ENCODE measurements at places on chromosomes 13 and 19.

DNA sequence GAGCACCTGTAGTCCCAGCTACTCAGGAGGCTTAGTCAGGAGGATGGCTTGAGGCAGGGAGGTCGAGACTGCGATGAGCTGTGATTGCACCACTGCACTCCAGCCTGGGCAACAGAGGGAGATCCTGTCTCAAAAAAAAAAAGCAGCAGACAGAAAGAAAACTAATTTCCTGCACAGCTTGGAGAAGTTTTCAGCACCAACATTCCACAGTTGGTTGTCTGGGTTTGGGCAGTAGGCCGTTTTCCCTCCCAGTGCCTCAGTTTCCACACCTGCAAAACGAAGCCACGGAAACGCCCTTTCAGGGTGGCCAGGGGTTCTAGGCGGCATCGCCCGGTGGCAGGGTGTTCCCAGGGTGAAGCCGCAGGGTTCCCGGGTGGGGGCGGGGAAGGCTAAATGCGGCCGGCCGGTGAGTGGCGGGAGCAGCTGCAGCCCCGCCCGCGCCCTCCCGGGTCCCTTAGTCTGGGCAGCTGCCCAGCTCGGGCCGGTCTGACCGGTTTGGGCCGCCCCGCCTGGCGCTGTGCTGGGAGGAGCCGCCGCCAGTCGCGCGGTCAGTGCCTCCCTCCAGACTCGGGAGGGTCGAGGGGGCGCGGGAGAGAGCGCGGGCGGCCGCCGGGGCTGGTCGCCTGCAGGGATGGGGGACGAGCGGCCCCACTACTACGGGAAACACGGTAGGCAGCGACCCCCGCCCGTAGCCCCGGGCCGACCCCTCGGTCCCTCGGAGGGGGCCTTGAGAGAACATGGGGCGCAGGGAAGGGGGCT, at the start of gene SLC44A2:
TSS of gene SLC44A2 (plus strand) at position 551 of the 759 bp plus-strand sequence. CDS start at position 632, 81 bp downstream.
- DNase-seq, result peak; percentile 55

- DNase-seq, result peak; percentile 78
These were observed 8.7 kb upstream of the ATP12A start for GRCh38 chr13:24671386-24672113.

GRCh38 chr19:994516-994915, 5.7 kb upstream of the GRIN3B start:
- DNase-seq, result no peak

GRCh38 chr19:17944301-17944700, 11.5 kb downstream of the CCDC124 start:
- peak; percentile 69 for DNase-seq

- peak; percentile 19 for DNase-seq
These were observed 1291.0 kb upstream of the SLC10A2 start for GRCh38 chr13:104357174-104357573.

- no peak for DNase-seq
These were observed 2.8 kb upstream of the PSPN start for GRCh38 chr19:6378486-6378885.

DNA sequence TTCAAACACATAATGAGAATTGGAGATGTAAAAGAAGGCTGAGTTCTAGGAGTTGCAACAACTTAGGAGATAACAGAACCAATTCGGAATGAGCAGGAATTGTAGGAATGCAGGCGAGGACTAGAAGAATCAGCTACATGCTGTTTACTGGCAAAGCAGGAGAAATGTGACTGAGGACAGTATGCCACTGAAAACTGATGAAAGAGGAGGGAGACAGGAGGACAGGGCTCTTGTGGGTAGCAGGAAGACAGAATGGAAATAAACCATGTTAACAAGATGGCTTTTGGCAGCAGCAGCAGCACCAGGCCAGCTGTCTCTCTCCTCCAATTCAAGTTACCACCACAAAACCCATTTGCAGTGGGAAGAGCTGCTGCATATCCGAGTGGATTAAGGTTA, 91.0 kb upstream of the SLC15A1 start:
- DNase-seq, result no peak

DNA sequence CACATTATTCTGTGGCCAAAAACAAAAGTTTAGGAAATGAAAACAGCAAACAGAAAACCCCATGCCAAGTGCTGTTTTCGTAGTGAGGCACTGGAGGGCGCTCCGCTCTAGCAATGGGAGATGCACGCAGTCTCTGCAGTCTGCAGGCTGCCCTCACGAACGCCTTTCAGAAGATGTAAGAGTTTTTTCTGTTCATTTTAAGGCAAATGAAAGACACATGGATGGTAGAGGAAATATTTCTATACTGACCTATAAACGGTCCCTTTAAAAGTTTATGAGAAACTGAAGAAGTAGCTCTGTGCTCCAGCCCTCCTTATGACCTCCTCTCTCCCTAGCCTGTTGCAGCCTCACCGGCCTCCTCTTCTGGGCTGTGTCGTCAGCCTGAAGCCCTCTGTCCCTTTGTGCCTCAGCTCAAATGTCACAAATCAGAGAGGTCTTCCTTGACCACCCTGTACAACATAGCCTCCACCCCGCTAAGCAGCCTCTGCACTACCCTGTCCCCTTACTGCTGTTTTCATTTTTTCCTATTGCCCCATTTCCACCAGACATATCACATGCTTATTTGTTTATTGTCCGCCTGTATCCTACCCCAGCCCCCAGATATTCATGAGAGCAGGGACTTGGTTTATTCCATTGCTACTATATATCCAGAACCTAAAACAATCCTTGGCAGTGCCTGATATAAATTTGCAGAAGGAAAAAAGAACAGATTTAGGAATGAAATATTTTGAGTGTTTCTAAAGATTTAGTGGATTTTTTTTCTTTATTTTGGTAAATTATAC, 116.4 kb downstream of the TM9SF2 start:
- DNase-seq, result peak; percentile 65

DNA sequence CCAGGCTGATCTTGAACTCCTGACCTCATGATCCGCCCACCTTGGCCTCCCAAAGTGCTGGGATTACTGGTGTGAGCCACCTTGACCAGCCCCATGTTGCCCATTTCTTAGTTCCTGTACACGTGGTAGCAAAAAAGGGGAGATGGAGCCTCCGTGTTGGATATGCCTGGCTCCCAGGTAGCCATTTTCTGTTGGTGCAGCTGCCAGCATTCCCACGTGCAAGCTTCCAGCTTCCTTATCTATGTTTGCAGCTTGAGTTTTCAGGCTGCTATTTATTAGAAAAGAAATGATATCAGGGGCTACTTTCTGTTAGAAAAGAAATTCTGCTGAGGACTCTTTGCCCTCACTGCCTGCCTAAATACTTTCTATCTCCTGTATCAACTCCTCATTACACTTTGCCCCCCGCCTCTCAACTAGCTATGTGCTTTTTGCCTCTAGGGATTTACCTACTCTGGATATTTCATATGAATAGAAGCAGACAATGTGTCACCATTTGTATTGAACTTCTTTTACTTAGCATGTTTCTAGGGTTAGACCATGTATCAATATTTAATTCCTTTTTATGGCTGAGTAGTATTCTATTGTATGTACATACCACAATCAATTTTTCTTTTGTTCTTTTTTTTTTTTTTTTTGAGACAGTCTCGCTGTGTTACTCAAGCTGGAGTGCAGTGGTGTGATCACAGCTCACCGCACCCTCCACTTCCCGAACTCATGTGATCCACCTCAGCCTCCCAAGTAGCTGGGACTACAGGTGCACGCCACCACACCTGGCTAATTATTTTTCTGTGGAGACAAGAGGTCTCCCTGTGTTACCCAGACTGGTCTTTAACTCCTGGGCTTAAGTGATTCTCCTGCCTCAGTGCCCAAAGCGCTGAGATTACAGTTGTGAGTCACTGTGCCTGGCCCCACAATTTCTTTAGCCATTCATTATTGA, 3.4 kb upstream of the TMED1 start:
- DNase-seq, result no peak

DNA sequence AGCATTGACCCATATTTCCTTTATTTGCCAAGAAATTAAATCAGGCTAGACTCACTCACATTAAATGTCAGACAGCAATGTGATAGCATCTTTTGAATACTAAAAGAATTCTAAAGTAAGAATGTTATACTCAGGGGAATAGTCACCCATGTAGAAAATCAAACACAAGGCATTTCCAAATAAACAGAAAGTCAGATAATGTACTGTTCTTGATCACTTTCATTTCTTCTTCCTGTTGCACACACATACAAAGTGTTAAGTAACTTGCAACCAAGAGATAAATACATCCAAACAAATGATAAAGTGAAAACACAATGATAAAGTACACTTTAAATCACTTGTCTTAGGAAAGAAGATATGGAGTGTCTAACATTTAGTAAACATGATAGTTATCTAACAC, 1366.6 kb upstream of the MIR17HG start:
- DNase-seq, result no peak

- DNase-seq, result peak; percentile 96
These were observed 22.3 kb upstream of the CSNK1A1L start for GRCh38 chr13:37127691-37128241.

DNA sequence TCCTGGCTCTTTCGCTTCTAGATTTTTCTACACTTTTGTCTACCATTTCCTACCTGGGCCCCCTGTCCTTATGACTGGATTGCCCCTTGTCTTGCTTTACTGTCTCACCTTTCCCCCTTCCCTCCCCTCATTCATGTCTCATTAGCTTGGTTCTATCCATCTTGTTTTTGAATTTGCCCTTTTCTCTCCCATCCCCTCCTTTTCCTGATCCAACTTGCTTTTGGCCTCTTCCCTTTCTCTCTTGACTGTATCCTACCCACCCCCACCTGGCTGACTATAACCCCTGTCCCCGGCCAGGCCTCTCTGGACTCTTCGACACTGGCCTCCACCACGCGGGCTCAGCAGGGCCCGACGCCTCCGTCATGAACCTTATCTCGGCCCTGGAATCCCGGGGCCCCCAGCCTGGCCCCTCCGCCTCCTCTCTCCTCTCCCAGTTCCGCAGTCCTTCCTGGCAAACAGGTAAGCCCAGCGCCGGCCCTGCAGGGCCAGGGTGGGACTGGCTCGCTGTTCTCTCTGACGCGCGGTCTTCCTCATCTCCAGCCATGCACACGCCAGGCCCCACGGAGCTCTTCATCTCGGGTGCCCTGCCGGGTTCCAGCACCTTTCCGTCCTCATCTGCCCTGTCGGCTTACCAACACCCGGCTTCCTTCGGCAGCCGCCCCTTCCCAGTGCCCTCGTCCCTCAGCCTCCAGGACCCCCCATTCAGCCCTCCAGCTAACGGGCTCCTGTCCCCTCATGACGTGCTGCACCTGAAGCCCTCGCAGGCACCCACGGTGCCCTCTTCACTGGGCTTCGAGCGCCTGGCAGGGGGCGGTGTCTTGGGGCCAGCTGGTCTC, 3.4 kb downstream of the PRR12 start:
- no peak for DNase-seq

DNA sequence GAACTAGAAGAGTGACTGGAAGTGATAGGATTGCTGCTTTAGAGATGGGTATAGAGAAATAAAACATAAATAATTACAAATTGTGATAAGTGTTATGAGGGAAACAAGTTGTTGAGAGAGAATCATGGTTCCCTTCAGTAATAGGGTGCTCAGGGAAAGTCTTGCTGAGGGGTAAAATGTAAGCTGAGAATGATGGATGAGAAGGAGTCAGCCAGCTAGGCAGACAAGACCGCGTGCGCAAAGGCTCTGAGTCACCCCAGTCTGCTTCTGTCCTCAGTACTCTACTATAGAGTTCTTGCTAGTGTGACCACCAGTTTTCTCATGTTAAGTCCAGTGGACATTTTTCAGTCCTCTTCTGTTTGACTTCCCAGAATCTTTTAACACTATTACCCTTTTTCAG, 39.5 kb downstream of the PCCA start:
- DNase-seq, result peak; percentile 44
